ENCODE measurements at places on chromosomes 5 and 9.

GRCh38 chr5:122478741-122479442 is 166.9 kb downstream of the SNCAIP start:
- DNase-seq, result no peak

- DNase-seq, result no peak
Observed at GRCh38 chr5:51495672-51496071, 112.4 kb downstream of the ISL1 start.

DNA sequence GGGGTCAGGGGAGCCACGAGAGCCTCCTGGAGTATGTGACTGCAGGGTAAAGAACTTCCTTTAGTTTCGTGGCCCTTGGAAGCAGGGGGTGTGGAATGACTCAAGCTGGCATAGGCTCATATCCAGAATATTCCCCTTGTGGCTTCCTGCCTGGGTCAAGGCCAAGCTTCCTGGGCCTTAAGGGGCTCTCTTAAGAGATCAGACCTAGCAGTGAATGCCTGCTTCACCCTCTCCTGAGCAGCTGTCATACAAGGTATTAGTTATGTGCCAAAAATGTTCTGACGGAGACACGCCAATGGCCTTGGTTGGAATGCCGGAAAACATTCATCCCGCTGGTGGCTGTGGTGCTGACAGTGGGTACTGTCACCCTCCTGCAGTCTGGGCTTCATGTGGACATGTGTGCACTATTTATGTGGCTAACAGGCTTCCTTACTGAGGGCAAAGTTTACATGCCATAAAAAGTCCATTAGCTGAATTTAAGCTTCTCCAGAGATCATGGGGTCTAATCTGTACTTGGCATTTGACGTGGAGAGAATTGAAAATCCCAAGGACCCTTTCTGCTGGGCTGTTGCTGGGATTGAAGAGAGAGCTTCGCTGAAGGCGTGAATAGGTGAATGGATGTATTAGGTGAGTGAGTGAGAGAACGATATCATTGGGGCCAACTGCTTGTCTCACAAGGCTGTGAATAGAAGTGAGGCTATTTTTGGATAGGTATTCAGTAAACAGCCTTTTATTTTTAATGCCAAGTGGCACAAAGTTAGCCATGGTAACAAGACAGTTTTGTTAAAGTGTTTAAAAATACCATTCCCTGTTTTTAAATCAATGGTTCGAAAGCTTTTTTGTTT is 156.8 kb downstream of the MACROH2A1 start:
- DNase-seq, result no peak

DNA sequence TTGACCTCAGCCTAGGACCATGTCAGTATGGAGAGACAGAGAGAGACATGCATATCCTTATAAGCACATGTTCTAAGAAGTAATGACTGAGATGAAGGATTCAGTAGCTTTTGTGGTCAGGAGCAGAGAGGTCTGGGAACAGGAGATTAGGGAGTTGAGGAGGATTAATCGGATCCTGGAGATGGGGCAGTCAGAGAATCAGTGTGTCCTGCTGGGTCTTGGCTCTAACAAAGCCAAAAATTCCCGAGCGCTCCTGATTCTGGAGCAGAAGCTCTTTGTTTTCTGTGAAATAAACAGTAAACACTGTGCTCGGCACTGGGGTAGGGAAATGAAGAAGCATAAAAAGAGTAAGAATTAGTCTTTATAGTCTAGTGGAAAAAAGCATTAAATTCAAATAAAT is 520.0 kb upstream of the CLINT1 start:
- no peak for DNase-seq

- no peak for DNase-seq
Observed at GRCh38 chr5:126464959-126465358, 41.8 kb downstream of the GRAMD2B start.

GRCh38 chr9:755454-756381 is 85.8 kb upstream of the DMRT1 start:
- DNase-seq, result no peak

GRCh38 chr5:82513738-82514137 is 235.6 kb upstream of the RPS23 start:
- DNase-seq, result no peak

DNA sequence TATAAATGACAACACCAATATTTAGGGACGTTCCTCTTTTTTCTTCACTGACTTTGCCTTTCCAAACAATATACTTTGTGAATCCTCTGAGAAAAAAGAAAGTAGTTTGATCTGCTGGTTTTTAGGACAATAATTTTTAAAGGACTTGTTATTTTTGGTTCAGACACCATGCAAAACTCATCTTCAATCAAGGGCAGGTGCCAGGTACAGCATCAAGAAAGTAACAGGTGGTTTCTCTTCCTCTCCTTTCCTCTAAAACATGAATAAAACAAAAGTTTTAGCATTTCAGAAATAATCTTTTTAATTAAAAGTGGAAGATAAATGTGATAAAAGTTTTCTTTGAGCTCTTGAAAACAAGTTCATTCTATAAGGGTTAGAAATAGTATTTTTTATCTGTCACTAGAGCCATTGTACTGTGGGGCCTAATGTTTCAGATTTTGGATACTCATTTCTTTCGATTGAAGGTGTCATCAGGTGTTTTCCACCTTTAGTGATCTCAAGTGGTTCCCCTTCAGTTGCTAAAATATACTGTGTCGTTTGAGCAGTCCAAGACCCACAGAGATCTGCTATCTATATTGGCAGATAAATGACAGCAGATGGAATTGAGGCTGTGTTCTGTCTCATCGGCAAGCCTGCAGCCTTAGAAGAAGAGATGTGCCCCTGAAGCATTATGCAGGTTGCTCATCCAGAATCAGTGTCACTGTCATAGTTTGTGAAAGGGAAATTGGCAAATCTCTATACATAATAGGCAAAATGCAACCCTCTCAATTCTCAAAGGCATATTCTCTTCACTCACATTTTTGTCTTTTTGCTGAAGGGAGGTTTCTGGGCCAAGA is 499.7 kb downstream of the PDE4D start:
- DNase-seq, result no peak

DNA sequence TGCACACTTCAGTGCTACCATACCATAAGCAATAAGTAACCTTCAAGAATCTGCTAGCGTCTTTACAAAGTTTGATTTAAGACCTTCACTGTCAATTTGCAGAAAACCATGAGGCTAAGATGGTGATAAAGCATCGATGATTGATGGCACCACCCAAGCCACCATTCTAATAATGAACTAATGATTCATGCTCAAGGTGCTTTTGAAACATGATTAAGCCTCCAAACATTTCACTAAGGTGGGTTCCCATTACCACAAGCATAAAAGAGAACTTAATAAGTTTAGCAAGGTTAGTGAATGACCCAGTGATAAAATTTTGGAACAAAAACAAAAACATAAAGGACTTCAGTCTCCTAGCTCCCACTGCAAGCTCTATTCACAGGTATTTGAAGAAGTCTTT is 214.7 kb downstream of the FBXL17 start:
- no peak for DNase-seq

GRCh38 chr9:90870621-90871326 is 69.2 kb downstream of the SYK start:
- no peak for DNase-seq

- no peak for DNase-seq
Observed at GRCh38 chr5:62974623-62975022, 396.0 kb downstream of the LRRC70 start.

- DNase-seq, result no peak
Observed at GRCh38 chr5:5419291-5420210, 2.9 kb upstream of the ICE1 start.

DNA sequence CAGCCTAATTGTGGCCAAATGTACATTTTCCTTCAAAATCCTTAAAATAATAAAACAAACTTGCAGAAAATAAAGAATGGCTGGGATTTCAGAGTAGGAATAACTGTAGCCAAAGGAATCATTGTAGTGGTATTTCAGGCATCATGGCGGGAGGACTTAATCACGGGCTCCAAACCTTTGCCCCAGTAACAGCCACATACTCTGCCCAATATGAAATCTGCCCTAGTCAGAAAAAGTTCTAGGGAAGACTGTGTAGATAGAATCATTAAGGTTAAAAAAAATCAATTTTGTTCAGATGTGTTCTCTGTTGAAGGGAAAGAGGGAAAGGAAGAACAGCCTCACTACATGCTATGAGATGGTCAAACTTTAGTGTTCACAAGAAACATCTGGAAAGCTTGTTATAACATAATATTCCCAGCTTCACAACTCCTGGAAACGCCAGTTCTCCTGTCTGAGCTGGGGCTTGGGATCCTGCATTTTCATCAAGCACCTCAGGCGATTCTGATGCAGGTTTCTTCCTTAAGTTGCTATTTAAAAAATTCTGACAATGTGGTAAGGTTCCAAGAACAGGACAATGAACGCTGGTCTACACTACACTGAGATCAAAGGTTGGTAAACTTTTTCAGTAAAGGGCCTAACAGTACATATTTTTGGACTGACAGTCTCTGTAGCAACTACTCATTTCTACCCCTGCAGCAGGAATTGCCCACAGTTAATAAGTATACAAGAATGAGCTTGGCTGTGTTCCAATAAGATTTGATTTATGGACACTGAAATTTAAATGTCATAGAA is 87.9 kb downstream of the CEMIP2 start:
- no peak for DNase-seq

DNA sequence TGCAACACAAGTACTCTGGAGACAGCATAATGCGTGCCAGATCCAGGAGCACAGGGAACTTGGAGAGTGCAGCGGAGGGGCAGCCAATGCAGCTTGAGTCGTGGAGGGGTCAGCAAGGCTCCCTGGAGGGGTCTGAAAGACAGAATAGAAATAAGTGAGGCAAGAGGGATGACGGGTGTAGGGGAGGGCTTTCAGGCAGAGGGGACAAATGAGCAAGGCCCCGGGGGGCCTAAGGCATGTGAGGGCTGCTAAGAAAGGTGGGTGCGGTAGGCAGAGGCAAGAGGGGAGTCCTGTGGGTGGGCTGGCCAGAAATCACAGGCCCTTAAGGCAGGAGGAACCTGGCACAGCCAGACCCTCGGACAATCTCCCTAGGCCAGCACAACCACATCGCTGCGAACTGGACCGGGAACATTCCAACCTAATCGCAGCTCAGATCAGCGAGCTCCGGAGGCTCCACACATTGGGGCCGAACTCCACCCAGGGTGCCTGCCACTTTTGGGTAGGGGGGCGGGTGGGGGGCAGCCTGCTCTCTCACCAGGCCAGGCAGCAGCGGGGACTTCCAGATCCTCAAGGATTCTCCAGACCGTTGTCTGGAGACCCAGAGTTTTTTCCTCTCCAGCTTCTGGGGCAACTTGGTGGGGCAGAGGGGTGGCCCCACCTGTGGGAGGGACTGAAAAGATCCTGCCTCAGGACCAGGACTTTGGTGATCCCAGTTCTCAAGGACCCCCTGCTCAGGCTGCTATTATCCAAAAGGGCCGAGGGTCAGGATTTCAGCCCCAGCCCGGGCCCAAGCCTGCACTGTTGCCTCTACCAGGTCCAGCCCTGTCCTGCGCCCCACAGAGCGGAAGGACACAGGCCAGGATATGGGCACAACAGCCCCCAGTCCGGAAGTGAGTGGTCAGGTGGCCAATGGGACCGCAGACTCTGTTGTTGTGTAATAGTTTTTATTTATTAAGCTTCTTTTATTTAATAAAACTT is 22.7 kb upstream of the CYSTM1 start:
- no peak for DNase-seq

GRCh38 chr9:113906411-113907110 is 30.5 kb downstream of the ZNF618 start:
- no peak for DNase-seq

GRCh38 chr5:102922111-102922720 is 167.1 kb downstream of the PAM start:
- DNase-seq, result no peak

GRCh38 chr9:20980832-20981455 is 50.5 kb downstream of the HACD4 start:
- no peak for DNase-seq

- DNase-seq, result no peak
Observed at GRCh38 chr5:59328709-59329296, 564.7 kb downstream of the PDE4D start.

DNA sequence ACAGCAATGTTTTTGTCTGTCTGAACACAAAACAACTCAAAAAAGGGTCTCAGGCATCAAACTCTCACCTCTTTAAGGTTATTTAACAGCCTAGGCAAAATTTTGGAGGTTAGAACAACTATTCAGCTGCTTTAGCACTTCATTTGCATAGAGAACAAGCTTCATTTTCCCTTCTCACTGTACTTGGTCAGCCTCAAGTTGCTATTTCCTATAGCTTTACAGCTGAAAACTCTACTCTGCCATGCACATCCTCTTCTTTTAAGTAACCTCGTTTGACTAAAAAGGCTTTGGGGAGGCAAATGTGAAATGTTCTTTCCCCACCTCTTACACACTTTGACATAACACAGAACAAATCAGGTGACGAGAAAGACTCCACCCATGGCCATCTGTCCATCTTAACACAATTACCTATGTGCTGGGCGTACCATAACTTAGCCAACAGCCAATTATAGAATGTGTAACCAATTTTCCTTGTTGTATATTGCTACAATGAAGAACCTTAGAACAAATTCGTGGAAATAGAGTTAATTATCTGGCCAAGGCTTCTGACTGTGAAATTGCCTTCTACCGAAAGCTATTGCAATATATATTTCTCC is 195.7 kb downstream of the DCP2 start:
- DNase-seq, result no peak

GRCh38 chr9:128321343-128321742 is 904 bp downstream of the TRUB2 start:
- DNase-seq, result no peak

GRCh38 chr9:14344053-14344524 is 30.1 kb upstream of the NFIB start:
- no peak for DNase-seq

DNA sequence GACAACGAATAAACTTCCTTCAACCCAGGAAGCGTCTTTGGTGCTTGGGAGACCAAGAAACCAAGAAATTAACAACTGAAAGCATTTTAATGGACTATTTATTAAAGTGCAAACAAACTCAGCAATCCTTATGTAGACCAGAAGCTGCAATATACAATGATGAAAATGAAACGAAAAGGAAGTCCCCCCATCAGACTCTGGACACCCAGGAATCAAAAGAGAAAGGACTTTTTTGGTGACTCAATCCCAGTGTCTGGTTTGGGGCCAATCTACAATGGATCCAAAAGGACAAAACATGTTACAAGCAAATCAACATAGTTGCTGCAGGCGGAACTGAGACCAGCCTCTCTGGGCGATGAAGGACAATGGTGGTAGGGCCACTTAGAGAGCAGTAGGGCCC is 39.5 kb downstream of the C9orf152 start:
- DNase-seq, result no peak
